Right forelimb (tissue), 1 donor: ENCODE measurements at places on chromosomes 16 and 17.

- no peak for DNase-seq
These were observed 15.3 kb downstream of the DLG4 start for GRCh38 chr17:7204336-7204735.

DNA sequence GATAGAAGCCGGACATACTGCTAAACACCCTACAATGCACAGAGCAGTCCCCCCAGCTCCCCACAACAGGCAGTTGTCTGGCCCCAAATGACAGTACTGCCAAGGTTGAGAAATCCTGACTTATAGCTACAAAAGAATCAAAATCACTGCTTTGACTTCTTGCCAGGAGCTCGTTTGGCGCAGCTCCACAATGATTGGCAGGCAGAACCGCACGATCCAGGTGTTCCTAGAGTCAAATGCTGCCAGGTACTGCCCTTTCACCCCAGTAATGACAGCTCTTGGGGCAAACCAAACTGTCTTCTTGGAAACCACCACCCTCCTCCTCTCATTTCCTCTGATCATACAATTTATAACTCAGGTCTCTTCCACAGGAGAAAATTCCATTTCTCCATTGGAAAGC lies 2.2 kb upstream of the TMC5 start:
- DNase-seq: no peak

GRCh38 chr16:53007095-53007494 lies 45.6 kb downstream of the CHD9NB start:
- no peak for DNase-seq

DNA sequence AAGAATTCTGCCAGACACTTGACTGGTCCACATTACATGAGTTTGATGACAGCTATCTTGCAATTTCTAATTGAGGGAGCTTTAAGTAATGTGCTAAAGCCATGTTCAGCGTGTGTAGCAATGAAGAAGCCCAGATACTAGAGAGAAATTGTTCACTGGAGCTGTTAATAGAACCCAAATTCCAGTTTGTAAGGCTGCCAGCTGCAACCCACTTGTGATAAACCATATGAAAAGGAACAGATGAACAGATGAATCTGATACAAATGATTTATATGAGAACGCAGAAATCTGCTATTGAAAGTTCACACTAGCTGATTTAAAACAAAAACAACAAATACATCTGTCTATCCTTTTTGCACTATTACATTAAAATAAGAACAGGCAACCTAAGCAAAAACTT lies 6.2 kb downstream of the NACA2 start:
- no peak for DNase-seq

DNA sequence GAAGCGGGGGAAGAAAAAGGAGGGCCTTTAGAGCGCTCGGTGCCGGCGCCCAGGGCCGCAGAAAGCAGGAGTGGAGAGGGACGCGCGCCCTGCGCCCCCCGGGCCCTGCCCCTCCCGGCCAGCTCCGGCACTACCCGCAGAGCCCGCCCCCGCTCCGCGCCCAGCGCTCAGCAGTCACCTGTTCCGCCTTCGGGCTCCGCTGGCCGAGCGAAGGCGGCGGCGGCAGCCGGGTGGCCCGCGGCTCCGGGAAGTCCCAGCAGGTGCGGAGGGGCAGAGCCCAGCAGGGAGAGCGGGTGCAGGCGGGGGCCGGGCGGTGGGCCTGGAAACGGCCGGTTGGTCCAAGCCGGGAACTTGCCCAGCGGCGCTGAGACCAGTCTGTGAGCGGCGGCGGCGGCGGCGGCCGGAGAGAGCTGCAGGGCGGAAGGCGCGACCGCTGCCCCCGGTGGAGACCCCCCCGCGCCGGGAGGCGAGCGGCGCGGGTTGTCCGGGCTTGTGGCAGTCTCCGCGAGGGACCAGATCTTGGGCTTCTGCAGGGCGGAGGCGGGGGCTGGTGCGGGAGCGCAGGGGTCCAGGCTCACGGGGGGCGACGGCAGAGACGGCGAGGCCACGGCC lies 2.2 kb downstream of the IRX3 start:
- DNase-seq: peak; percentile 61

GRCh38 chr17:32033223-32033622 lies 26.0 kb downstream of the LRRC37B start:
- no peak for DNase-seq

GRCh38 chr16:81632392-81633146 lies 146.5 kb upstream of the PLCG2 start:
- no peak for DNase-seq
